ENCODE measurements at places on chromosomes 4 and X.

DNA sequence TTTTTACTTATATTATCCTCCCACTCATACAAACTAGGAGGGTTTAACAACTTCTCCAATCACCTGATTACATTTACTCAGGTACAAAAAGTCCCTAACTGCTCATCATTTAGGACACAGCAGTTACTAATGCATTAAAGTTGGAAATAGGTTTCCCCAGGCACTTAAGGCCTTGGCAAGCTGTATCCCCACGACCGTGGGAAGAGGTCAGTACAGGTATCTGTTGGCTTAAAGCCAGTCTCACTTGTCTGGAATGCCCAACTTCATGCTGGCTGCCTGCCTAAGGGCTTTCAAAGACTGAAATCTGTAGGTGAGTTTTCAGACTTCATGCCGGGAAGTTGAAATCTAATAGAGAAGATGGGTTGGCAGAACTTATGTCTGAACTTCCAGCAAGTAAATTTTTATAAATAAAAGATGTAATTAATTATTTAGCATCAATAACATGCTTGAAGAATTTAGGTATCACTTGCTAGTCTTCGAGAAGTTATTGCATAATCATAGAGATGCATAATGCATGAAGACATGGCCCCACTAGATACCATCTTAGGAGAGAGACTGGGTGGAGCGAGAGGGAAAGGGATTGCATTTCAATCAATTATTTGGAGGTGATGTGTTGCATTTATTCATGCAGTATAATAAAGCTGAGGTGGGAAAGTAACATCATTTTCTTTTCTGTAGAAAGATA is 54.2 kb downstream of the SCD5 start:
- no peak for DNase-seq

- no peak for DNase-seq
These were observed 279.7 kb downstream of the CAMK2D start for GRCh38 chr4:113481820-113482219.

- no peak for DNase-seq
These were observed 40.7 kb downstream of the ANXA3 start for GRCh38 chr4:78592088-78592783.

DNA sequence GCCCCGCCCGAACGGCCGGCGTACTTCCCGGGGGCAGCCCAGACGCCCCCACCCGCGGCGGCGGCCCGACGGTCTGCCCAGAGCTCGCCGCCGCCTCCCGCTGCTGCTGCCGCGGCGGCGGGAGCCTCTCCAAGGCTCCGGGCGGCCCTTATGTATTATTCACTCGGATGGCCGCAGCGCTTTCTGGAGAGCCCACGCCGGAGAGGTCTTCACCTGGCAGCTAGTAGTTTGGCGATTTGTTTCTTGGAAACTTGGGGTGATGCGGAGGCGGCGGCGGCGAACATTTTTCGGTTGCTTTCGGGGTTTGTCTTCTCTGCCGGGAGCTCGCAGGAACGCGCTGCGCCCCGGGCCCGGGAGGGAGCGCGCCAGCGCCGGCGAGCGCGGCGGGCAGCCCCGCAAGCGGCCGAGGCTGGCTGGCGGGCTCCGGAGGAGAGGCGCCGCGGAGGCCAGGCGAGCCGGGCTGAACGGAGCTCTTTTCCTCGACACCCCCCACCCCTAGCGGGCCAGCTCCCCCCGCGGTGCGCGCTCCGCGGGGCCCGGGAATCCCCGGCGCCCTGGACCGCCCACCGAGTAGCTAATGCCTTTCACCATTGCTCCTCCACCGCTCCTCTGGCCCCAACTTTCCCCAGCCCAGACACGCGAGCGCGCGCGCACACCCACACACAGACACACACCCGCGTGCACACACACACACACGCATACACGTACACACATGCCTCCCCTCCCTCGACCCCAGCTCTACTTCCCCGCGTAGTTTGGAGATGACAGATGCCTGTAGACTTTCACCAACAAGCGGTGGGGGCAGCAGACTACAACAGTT is 113.5 kb downstream of the DHX15 start:
- no peak for DNase-seq

- no peak for DNase-seq
These were observed 335.9 kb upstream of the AR start for GRCh38 chrX:67207912-67208311.

DNA sequence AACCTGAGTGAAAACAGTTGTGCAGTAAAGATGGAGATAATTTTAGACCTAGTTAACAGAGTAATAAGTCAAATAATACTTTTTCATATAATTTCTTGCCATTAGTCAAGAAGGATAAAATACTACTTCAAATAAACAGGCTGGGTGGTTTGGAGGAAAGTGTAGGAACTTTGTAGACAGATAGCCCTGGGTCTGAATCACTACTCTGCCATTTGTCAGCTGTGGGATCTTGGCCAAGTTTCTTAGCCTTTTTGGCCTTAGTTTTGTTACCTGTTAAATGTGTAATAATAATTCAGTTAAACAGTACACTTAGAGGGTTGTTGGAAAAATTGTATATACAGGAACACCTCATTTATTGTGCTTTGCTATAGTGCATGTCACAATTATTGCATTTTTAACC is 163.7 kb downstream of the NPNT start:
- DNase-seq: no peak

GRCh38 chr4:98150092-98150761 is 7.0 kb upstream of the STPG2 start:
- no peak for DNase-seq

DNA sequence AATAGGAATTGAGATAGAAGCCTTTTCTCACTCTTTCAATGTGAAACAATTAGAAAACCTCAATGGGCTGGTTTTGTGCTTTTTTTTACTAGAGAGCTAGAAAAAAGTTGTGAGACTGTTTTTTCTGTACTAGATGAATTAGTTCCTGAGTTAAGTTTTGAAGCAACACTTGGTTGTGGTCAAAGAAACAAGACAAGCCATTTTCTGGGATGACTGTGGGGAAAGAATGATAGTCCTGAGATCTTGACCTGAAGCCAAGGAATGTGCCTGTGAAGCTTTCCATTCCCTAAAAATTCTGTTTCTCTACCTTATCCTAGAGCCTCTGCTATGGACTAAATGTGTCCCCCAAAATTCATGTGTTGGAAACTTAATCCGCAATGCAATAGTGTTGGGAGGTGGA is 157.8 kb upstream of the TLL1 start:
- DNase-seq: no peak

- peak; percentile 74 for DNase-seq
These were observed 13.7 kb upstream of the SCOC start for GRCh38 chr4:140359562-140360427.

GRCh38 chr4:150176547-150176946 is 98.3 kb downstream of the DCLK2 start:
- DNase-seq: no peak

GRCh38 chr4:48299560-48299959 is 29.9 kb upstream of the TEC start:
- no peak for DNase-seq

- no peak for DNase-seq
These were observed 14.6 kb downstream of the SAT1 start for GRCh38 chrX:23797371-23798128.

GRCh38 chr4:118410138-118410537 is 57.3 kb upstream of the PRSS12 start:
- no peak for DNase-seq

- no peak for DNase-seq
These were observed 73.8 kb downstream of the TACR3 start for GRCh38 chr4:103645991-103646390.

DNA sequence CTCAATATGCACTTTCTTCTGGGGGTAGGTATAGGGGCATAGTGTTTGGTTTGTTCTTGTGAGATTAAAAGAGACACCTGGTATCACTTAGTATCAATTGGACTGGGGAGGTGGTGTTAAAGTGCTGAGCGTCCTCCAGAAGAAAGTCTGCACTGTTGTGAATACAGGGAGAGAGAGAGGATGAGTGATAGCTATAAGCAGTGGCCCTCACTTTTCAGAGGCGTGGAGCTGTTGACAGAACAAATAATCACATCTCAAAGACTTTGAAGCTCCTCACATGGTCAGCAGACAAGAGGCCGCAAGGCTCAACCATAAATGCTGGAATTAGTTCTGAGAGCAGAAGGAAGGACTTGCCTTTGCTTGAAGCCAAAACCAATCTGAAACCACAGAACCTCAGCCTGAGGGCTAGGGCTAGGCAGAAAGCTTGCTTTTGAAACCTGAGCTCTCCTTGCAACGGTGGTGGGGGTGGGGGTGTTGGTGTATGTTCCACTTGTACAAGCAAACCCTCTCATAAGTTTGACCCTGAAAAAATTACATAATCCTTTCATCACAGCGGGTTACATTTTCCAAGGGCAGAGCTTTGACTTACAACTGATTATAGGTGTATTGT is 123.2 kb upstream of the SCML1 start:
- DNase-seq: no peak

GRCh38 chrX:101206471-101206870 is 13.1 kb upstream of the DRP2 start:
- DNase-seq: no peak

- DNase-seq: no peak
These were observed 29.3 kb downstream of the MOSPD2 start for GRCh38 chrX:14902537-14902936.

DNA sequence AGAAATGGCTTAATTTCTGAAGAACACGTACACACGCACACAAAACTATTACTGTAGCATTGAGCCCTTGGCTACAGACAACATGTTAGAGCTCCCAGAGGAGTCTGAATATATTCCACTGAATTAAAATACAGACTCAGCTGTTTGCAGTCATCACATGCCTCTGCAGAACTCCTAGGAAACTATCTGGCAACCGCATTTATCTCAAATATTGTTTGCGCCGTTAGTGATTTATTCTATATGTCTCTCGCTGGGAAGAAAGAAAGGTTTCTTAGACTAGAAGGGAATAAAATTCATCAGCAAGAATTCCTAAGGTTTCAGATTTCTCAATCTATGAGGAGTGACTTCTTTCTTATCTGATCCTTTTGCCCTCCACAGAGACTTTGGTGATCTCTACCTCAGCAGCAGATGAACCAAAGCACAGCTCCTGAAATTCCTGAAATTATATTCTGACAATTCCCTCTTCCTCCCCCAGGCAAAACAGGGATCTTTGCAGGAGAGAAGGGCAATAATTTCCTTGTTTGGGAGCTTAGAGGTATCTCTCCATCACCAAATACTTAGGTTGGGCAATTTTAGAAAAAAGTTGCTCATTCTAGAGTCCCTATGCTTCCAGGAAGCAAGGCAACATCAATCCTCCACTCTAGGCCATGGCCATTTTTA is 199.2 kb downstream of the APBB2 start:
- no peak for DNase-seq

DNA sequence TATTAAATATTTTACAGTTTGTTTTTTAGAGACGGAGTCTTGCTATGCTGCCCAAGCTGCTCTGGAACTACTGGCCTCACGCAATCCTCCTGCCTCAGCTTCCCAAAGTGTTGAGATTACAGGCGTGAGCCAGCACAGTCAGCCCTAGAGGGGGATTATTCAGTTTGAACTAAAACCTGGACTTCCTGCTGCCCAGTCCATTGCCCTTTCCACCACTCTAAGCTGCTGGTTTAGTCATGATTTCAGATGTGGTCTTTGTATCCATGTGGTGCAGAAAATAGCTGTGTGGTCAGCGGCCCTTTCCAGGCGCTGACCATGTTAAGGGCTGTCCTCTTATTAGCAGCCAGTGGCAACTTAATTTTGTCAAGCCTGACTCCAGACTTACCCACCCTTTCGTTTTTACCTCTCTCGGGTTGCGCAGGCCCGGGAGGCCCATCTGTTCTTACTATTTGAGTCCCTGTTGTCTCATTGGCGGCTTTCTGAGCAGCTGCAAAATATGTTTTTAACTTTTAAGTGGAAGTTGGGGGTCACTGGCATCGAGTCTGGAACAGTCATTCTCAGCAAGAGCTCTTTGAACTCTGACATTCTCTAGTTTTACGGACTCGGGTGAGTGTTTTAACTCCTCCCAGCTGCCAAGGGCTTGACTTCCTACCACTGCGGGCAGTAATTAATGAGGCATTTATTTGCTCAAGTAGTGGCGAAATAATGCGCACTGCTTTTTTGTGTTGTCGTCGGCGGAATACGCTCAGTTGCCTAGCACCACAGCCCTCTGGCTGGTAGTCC is 773 bp upstream of the VMA21 start:
- DNase-seq: peak; percentile 12

- no peak for DNase-seq
These were observed 39.5 kb downstream of the NEIL3 start for GRCh38 chr4:177349191-177349590.

DNA sequence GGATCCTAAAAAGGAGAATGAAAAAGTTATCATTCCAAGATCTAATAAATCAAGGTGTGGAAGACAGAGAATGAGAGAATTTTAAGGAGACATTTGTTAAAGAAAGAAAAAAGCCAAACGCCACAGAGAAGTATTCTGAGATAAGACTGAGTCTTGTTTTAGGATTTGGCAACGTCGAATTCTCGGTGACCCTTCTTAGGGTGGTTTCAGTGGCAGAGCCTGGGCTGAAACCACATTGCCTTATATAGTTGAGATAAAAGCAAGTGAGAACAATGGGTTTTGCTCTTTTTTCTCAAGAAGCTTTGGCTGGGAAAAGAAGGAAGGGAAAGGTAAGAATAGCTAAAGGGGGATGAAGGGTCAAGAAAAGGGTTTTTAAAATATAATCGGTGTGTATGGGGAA is 209.4 kb downstream of the VEGFC start:
- no peak for DNase-seq

DNA sequence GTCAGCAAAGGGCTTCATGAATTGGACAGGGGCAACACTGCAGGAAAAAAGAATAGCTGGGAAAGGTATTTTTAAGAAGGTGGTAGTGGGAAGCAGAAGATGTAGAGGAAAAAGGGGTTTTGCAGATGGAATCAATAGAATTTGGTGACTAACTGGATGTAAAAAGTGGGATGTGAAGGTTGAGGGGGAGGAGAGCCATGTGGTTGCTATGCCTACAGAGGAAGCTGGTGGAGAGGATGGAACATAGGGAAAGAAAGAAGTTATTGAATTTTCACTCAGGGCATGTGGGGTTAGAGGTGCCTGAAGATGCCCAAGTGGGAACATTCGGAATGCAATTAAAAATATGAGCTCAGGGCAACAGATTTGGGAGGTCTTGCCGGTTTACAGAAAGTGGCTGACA is 33.0 kb downstream of the REELD1 start:
- DNase-seq: no peak

DNA sequence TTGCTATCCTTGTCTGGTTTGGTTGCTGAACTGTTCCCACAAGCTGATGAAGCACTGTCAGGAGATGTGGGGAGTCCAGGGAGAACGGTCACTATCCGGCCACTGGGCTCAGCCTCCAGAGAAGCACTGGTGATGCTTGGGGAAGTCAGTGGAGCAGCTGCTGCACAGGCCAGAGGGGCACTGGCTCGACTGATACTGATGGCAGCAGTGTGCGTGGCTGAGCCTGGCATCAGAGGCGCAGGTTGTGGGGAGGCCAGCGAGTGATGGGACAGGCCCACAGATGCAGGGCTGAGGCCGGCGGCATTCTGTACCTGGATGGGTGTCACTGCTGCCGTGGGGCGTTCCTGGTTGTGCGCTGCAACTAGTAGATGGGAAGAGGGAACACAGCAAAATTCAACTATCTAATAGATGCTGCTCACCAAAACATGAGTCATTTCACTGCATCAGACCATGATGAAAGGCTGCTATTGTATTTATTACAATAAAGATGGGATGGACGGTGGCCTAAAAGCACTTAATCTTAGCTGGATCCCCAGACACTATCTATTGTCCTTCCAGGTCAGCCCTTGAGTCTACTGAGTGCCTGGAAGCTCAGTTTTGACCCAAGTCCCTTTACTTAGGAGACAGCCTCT is 106.3 kb upstream of the CBR4 start:
- no peak for DNase-seq
